ENCODE measurements at places on chromosomes 3 and 15.

DNA sequence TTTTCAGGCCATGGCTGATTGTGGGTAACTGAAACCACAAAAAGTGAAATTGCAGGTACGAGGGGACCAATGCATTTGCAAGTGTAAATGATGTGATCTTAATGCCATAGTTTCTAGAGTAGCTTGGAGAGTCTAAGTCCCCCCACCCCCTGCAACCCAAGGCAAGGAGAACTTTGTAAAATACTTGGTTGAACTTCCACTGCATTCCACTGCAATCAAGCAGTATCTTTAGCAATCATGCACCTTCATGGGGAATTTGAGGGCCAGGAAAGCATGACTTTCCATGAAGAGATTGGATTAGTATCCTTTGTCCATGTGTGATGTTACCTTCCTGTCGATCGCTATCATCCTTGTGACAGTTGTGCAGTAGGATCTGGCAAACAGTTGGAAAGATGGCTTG is 11.4 kb upstream of the CYP8B1 start:
- no peak for DNase-seq

DNA sequence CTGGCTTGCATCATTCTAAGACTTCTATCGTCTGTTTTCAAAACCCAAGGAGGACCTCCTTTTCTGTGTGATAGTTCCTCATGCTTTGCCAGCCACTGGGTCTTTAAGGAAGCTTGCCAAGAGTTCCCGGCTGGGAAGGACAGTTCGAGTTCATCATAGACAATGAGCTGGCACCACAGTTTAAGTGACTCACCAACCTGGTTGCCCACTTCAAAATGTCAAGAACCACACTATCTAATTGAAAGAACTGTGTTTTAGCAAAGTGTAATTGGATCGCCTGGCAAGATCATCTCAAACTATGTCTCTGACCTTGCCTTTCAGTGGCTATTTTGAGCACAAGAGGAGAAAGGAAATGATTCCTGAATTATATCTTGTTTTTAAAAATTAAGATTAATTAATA is 27.9 kb downstream of the SOX2 start:
- DNase-seq, result no peak

GRCh38 chr15:80942746-80943565 is 46.7 kb downstream of the MESD start:
- no peak for DNase-seq

GRCh38 chr3:8757551-8758518 is 11.6 kb downstream of the OXTR start:
- DNase-seq, result no peak
